Kidney capillary endothelial cell (primary cell): ENCODE measurements at places on chromosomes 6 and 20.

- DNase-seq: no peak
Observed at GRCh38 chr6:158514176-158514575, 45.7 kb upstream of the TMEM181 start.

GRCh38 chr6:22157233-22157632 is 139.6 kb downstream of the PRL start:
- DNase-seq: no peak

DNA sequence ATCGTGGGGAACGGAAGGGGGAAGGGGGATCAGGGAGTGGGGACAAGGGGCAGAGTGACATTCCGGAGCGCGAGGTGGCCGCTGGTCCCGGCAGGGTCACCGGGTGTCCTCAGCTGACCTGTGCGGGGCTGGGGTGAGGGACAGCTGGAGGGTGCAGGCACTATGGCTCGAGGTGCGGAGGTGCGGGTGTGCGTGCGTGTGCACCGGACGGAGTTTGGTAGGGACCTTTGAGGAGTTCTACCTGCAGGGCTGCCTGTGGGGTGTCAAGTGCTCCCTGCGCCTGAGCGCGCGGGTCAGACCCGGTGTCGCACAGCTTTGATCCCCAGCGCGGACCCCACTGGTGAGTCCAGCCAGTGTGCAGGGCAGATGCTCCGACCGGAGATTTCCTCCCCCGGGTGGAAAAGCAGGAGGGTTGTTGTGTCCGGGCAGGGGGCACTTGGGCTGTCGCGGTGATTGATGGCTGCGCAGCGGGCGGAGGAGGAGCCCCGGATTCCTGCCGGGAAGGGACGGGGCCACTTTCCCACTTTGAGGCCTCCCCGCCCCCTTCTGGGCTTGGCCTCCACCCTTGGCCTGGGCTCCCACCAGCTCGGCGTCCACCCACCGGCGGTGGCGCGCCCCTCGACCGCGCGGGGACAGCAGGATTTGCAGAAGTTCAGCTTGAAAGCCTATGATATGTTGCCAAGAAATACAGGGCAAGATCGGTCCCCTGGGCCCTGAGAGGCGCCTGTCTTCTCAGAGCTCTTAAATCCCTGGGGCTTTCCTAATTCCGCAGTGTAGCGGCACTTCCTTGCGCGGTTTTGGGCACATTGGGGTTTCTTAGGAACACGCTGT is 658 bp downstream of the RIN2 start:
- no peak for DNase-seq

- DNase-seq: peak; percentile 59
Observed at GRCh38 chr6:28488916-28489365, 26.7 kb downstream of the GPX6 start.

GRCh38 chr6:56314683-56315523 is 67.5 kb upstream of the COL21A1 start:
- DNase-seq: no peak

GRCh38 chr6:95693108-95693507 is 115.8 kb downstream of the MANEA start:
- DNase-seq: no peak

DNA sequence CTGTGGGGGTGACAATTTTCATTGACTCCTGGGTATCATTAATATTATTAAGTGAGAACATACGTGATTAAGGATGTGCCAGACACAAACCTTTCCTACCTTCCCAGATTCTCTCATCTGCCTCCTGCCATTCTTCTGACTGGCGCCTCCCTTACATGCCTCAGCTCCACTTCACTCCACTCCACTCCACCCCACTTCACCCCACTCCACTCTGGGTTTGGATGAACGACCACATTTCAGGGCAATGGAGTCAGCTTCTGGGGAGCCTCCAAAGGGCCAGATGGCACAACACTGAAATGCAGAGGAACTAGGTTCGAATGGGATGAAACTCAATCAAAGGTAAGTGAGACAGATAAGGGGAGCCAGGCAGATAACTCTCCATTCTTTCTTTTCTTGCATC is 40.5 kb upstream of the LRRC1 start:
- DNase-seq: no peak

- no peak for DNase-seq
Observed at GRCh38 chr6:92468066-92468465, 951.3 kb downstream of the EPHA7 start.

- no peak for DNase-seq
Observed at GRCh38 chr20:12358655-12359009, 440.9 kb downstream of the BTBD3 start.

DNA sequence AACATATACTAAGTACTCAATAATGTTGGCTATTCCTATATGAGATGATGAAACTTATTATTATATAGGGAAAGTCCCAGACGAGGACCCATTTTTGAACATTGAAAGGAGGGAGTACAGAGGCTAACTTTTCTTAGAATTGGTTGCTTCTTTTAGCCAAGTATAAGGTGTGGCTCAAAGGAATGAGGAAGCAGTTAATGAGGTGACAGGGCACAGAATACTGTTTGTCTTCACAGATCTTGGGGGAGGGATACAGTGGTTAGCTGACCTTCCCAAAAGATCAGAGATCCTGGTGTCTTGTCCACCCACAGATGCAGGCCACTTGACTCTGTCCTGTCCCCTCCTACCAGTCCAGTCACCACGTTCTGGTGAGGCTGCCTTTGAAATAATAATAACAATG is 67.8 kb upstream of the EPB41L1 start:
- DNase-seq: no peak

- DNase-seq: no peak
Observed at GRCh38 chr6:8731874-8732273, 296.5 kb upstream of the SLC35B3 start.

- no peak for DNase-seq
Observed at GRCh38 chr20:14451458-14451857, 114.0 kb upstream of the FLRT3 start.

DNA sequence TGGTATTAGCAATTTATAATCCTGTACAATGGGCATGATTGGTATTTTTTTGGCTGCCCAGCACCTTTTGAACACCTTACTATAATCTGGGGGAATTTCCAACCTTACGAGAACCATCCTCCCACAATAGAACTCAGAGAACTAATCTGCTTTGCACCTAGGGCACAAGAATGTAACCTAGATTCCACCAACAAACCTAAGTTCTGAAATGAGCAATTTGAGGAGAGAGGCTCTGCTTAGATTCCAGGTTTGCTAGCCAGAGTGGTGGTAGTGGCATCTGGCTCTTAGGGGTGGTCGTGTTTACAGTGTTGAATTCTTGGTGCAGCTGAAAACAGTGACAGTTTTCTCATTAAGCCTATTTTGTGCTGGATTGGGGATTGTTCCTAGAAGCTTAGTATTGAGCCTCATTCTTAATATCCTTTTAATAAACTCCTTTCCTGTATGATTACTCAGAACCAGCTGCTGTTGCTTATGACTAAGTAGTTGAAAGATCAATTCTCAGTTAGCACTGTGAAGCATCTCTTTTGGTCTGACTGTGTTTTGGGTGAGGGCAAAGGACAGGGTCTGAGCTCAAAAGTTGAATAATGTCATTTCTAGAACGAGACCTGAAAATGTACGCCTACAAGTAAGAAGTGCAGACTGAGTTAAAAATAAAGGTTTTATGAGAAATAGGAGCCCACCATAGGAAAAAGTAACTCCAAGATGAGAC is 385.6 kb downstream of the CDKAL1 start:
- peak; percentile 9 for DNase-seq

DNA sequence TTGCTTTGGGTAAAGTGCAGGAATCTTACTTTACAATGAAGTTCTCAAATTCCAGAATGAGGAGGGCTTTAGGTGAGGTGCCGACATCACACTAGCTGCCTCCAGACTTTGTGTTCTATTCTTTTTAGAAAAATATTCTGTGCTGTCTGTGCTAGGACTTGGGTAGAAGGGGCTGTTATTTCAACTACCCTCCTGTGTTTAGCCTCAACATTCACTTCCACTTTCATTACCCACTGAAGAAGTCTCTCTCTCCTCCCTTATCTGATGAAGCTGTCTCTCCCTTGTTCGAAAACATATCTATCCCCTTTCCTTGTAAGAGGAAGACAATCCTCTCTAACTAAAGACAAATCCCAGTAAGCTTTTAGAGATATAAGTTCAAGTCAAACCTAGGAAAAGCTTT is 25.0 kb upstream of the BRPF3 start:
- no peak for DNase-seq

- DNase-seq: no peak
Observed at GRCh38 chr6:193773-194310, 98.4 kb upstream of the DUSP22 start.

- DNase-seq: no peak
Observed at GRCh38 chr6:12628327-12628726, 88.2 kb upstream of the PHACTR1 start.

GRCh38 chr20:64010711-64011237 is 25.2 kb upstream of the C20orf204 start:
- no peak for DNase-seq

- DNase-seq: peak; percentile 21
Observed at GRCh38 chr6:44630125-44631028, 242.9 kb downstream of the CDC5L start.

- DNase-seq: no peak
Observed at GRCh38 chr6:31574106-31575061, 981 bp upstream of the TNF start.

DNA sequence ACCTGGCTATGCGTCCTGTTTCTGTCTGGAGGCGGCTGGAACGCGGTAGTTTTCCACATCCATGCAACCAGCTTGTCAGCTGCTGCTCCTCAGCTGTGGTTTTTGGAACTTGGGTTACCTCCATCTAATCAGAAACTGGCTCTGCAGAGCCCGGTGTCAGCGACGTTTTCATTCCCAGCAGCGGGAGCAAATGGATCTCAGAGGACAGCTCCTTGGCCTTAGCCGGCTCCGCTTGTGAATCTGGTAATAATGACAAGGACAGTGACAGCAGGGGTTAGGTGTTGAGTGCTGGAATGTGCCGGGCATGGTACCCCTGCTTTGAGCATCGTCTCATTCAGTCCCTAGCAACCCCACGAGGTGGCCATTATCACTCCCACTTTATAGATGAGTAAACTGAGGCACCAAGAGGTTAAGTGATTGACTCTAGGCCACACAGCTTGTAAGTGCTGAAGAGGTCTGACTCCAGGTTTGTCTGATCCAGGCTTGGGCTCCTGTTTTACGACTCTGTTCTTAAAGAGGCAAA is 1.3 kb downstream of the SLCO4A1 start:
- no peak for DNase-seq

GRCh38 chr20:4951299-4951698 is 50.0 kb downstream of the SLC23A2 start:
- peak; percentile 68 for DNase-seq

DNA sequence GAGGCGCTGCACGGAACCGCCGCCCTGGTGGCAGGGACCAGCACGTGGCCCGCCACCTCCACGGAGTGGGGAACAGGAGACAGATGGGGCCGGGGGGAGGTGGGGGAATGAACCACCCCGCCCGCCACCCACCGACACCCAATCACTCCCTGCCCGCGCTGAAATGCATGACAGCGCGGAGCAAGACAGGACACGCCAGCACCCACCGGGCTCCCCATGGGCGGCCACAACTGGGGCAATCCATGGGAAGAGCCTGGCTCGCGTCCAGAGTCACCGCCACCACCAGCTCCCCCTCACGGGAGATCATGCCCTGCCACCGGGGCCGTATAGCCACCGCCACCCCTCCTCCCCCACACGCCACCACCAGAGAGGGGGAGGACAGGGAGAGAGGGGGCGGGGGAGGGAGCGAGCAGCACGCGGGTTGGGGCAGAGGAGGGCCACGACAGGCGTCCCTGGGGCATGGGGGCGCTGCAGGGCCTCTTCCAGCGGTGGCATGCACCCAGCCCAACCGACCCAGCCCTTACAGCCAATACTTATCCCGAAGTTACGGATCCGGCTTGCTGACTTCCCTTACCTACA is 744.3 kb upstream of the DEFB115 start:
- DNase-seq: no peak

DNA sequence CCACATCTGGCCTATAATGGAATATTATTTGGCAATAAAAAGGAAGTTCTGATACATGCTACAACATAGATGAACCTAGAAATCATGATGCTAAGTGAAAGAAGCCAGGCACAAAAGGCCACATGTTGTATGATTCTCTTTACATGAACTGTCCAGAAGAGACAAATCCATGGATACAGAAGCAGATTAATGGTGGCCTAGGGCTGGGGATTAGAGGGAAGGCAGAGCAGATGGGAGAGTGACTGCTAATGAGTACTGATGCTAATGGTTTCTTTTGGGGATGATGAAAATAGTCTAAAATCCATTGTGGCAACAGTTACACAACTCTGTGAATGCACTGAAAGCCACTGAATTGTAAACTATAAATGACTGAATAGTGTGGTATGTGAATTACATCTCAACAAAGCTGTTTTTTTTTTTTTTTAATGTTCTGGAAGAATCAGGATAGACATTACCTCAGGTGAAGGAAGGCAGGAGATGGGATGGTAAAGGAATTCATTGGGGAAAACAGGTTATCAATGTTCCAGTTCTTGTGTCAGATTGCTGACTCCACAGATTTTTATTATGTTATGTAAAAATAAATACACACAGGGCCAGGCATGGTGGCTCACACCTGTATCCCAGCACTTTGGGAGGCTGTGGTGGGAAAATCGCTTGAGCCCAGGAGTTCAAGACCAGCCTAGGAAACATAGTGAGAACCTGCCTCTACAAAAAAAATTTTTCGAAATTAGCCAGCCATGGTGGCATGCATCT is 8.9 kb upstream of the SOX12 start:
- DNase-seq: no peak
